DMS 273 treated with DMSO at 0.1 percent for 48 hours (cell line): ENCODE measurements at places on chromosomes 16 and 17.

DNA sequence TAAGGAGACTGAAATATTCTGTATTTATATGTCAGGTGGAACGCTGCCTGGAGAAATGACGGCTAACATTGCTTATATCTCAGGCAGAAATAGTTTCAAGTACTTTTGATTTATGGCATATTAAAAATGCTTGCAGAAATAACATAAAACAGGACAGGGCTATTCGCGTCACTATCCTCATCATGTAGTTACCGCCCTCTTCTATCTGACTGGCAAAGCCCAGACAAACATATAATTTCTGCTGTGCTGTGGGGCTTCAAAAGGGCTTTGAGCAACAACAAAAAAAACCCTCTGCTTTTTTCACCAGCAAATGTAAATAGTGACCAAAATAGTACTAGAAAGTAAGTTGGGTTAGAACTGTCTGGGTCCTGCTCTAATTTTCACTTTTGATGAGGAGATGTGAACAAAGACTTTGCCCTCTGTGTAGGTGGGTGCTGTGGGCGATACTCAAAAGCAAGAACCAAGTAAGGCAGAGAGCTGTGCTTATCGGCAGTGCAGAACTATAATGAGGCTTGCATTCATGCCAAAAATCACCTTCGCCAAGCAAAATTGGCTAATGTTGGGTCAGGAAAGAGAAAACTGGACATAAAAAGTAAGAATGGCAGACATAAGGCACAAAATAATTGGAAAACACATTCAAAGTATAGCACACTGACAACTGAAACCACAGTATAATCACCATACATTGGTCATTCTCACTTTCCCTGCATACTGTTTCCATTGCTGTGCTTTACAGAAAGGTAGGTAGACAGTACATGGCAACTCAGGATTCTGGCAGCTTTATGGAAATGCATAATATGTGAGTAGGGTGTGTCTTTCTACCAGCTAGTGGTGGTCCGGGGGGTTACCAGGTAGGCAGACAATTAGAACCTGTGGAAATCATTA, 151.2 kb upstream of the AXIN2 start:
- no peak for DNase-seq

- DNase-seq, result no peak
Measured at GRCh38 chr16:17232487-17232886, 238.3 kb downstream of the XYLT1 start.

DNA sequence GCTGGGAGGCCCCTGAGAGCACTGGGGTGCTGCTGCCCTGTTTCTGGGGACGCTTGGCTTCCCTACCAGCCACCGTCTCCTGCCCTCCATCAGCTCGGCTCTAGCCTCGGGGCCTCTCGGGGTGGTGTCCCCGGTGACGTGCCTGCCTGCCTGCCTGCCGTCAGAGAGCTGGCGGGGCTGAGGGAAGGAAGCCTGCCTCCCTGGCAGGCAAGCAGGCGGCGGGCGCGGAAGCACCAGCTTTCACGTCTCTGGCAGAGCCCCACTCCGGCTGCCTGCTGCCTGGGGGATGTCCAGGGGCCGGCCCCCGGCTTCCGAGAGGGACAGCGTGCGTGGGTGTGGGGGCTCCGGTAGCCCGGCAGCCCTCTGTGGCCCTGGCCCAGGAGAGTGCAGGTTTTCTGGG, 9.3 kb downstream of the CENPX start:
- no peak for DNase-seq

GRCh38 chr17:77933777-77934398, 24.6 kb upstream of the TNRC6C start:
- no peak for DNase-seq

- no peak for DNase-seq
Measured at GRCh38 chr17:8503368-8503767, 67.7 kb downstream of the NDEL1 start.

DNA sequence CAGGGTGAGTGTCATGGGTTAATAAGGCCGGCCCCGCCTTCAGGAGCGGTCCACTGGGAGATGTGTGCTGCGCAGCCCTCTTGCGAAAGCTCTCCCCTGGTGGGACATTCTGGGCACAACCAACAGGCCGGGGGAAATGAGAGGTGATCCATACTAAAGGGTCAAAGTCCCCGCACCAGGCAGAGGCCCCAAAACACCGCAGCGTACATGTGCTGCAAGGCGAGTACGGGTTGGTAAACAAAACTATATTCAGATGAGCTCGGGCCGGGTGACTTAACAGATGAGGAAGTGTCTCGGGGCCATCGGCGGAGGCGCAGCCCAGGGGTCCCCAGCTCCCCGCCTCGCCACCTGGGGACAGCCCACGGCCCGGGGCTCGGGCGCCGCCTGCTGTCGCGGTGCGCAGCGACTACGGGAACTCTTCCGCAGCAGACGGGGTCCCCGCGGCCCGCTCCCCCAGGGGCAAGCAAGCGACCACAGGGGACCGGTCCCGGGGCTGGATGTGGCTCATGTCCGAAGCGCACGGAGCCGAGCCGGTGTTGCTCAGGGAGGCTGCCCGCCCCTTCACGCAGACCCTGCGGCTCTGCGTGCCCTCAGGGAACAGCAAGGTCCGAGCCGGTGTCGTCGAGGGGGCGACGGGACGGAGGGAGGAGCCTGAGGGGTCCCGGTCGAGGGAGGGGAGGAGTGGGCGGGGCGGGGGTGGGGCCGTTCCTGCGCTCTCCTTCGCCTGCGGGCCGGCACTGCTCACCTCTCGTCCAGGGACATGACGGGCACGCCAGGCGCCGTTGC, at the start of gene RAB37:
Gene RAB37 (plus strand): TSS at position 744 of the 786 bp plus-strand sequence. CDS start 17 bp downstream, at position 761.
- no peak for DNase-seq

- DNase-seq, result no peak
Measured at GRCh38 chr16:10519297-10519696, 61.1 kb downstream of the EMP2 start.

DNA sequence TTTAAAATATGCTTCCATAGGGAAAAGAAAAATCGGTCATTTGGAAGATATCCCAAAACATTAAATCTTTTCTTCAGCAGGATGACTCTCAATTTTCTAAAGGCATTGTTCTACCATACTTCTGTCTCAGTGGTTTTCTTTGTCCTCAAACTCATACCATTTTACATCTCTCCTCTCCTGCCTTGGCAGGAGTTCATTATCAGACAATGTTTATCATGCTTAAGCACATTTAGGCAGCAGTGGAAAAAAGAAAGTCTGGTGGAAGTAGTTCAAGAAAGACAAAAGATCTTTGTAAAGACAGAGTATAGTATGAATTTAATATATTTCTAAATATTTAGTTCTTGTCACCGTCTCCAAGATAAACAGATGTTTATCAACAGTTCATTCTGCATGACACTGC, 68.2 kb downstream of the CDK12 start:
- no peak for DNase-seq

GRCh38 chr16:9060225-9060624, 31.2 kb upstream of the HAPSTR1 start:
- no peak for DNase-seq

DNA sequence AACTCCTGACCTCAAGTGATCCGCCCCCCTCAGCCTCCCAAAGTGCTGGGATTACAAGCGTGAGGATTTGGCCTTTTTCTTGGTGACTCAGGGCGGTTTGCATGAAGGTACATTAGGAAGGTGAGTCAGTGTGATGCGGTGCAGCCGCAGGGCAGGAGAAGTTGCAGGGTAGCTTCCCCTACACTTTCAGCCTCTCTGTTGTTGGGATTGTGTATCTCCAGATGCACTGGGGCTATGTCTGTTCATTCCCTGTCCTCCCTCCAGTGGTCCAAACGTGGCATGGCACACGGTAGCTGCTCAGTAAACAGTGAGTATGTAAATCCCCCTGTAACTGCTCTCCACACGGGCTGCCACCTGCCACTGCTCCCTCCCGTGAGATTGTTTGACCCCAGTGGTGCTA, 109.1 kb upstream of the CDC42EP4 start:
- DNase-seq, result no peak

DNA sequence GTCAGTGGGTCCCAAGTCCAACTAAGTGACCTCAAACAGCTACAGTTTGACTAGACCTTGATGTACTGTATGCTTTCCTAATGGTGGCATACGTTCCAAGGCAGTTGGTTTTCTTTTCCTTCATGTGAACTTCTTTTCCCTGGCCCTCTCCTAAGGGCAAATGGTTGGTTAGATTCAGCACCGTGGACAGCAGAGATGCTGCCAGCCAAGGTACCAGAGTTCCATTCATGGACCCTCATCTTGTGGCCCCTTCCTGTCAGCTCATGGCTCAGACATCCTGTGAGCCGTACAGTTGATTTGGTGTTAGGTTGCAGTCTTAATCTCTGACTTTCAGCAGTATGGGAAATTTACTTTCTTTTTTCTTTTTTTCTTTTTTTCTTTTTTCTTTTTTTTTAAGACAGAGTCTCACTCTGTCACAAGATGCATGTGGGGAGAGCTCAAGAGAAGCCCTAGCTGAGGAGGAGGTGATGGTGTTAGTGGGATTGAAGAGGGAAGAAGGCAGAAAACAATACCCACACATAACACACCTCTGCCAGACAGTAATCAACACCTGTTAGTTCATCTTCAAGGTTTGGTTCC, 122.4 kb downstream of the USP31 start:
- DNase-seq, result no peak

DNA sequence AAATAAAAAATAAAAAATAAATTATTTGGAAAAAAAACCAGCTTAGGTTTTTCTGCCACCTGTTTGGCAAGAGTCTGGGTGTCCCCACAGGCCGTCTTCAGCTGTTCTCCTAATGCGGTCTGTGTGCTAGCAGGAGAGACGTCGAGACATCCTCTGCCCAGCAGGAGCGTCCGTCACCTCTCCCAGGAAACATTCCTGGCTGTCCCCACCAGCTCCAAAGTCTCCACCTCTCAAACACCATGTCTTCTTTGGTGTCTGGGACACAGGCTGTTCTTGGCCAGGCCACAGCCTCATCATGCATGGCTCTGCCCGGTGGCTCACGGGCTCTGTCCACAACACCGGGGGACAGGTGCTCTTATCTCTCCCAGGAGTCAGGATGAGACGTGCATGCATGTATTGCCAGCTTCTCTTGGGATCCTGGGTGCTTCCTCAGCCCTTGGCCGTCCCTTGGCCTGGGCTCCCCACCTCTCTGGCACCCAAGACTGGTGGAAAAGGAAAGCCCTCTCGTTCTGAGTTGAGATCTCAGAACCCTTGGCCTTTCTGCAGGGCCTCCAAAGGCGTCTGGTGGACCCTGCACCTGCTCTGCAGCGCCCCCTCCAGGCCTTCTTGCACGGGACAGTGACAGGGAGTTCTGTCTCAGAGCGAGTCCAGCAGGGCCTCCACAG, 84.9 kb upstream of the CBX4 start:
- DNase-seq, result no peak

GRCh38 chr17:73284906-73285602, 23.4 kb upstream of the CPSF4L start:
- no peak for DNase-seq

DNA sequence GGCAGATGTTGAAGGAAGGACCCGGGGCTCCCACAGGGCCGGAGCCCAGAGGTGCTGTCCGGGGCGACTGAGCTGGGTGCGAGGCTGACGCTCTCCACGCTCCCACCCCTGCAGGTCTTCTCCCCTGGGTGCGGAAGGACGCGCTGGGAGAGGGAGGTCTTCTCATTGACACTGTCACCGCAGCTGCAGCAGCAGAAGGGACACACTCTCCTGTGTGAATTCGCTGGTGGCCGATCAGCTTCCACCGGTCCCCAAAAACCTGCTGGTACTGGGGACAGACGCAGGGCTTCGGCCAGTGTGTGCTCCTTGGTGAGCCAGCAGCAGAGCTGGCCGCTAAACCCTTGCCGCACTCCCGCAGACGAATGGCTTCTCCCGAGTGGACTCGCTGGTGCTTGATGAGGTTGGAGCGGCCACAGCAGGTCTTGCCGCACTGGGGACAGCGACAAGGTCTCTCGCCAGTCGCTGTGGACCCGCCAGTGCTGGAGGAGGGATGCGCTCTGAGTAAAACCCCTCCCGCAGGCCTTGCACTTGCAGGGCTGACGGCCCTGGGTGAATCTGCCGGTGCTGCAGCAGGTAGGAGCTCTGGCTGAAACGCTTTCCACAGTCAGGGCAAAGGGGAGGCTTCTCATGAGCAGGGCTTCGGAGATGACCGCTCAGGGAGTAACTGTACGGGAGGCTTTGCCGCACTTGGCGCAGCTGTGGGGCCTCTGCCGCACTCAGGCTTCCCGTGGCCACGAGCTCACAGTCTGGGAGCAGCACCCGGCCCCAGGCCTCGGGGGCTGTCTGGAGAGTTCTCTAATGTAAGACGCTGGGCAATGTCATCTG, 6.2 kb downstream of the ZNF843 start:
- DNase-seq, result no peak

GRCh38 chr17:73305845-73306836, 5.7 kb downstream of the CDC42EP4 start:
- DNase-seq, result no peak

DNA sequence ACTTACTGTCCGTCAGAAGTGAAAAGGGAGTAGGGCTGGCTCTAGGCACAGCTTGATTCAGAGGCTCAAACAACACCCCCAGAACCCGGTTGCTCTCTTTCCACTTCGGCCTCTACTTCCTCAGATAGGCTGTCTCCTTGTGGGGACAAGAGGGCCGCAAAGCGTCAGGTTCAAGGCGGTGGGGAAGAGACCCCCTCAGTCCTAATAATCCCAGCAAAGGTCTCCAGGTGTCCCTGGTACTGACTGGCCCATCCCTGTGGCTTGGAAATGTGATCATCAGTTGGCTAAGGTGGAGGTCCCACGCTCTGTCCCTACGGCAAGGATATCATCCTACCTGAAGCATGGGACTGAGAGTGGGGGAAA, 26.0 kb downstream of the NGFR start:
- no peak for DNase-seq

DNA sequence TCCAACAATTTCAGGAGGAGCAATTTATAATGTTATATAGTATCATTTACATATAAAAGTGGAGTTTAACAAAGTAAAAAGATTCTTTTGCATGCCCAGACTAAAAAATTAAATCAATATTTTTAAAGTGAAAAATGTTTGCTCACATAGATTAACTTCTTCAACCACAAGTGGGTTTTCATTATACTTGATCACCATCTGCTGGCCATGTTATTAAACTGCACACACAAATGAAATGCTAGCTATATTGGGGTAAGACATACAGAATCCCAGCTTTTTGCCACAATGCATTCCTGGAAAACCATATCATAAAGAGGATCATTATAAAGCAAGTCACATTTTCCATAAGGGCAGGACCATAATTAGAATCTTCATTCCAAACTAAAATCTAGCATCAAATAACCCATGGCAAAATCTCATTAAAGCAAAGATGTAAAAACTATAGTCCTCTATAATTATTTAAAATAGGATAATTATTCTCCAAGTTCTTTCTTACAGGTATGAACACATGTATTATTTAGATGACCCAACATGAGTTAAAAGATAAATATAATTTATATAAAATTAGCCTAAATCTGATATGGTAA, 26.3 kb downstream of the CEP112 start:
- no peak for DNase-seq

DNA sequence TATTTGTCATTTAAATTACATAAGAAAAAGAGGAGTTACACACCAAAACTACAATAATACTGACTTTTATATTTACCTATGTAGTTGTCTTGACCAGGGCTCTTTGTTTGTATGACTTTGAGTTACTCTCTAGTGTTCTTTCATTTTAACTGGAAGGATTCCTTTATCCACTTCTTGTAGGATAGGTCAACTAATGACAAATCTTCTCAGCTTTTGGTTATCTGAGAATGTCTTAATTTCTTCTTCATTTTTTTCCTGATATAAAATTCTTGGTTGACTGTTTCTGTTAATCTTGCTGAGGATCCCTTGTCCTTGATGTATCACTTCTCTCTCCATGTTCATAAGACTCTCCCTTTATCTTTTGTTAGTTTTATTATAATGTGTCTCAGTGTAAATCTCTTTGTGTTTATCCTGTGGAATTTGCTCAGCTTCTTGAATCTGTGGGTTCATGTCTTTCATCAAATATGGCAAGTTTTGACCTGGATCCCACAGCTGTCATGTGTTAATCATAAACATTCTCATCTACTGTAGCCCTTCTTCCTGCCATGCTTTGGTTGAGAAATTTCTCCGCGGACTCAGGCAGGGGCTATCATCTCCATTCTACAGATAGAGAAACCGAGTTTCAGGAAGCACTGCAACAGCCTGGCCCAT, 5.4 kb downstream of the PRSS41 start:
- DNase-seq, result no peak
